Stimulated activated CD4-positive, alpha-beta T cell treated with anti-CD3 and anti-CD28 coated beads, Interleukin-1b, Interleukin-23, amount 100 ng/mL, for 24 hours (primary cell): ENCODE measurements at places on chromosomes 7 and 10.

DNA sequence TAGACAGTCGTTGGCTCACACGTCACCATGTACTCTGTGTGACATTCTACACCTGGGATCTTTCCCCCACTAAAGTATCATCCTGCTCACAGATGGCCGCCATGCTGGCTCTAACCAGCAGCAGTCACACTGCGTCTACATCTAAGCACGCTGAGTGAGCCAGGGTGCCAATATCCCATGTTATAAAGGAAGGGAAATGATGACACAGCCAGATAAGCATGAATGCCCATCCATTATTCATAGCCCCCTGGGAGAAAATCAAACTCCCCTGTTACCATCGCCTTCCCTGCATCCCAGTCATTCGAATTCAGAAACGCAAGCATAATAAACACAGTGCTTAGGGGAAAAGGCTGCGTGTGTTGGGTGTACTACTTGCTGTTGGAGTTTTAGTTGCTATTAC, 698.2 kb upstream of the AUTS2 start:
- no peak for DNase-seq

DNA sequence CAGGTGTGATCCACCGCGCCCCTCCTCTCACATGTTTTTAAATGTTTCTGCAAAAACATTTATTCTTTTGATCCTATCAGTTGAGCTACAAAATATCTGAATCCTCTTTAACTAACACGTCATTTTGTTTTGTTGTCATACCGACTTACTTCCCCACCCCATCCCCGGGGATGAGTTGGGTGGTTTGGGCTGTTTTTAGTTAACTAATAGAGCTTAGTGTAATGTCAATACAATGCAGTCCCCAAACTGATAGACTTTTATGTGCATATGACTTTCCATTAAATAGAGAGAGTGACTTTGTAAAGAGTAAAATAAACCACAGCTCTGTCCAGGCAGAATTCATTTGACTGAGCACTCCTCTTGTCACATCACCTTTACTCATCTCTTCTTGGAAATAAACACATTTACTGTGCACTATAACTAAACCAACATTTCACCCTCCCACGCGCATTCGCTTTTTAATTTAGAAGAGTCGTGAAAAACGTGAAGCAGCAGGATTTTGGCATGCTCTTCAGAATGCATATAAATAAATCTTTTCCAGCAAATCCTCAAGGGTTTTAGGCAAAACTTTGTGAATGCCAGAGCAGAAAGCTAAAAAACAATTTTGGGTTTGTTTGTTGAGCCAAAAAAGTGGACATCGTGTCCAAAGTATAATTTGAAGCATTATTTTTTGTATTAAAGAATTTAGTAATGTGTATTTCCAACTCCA, 187.4 kb upstream of the MGMT start:
- no peak for DNase-seq

DNA sequence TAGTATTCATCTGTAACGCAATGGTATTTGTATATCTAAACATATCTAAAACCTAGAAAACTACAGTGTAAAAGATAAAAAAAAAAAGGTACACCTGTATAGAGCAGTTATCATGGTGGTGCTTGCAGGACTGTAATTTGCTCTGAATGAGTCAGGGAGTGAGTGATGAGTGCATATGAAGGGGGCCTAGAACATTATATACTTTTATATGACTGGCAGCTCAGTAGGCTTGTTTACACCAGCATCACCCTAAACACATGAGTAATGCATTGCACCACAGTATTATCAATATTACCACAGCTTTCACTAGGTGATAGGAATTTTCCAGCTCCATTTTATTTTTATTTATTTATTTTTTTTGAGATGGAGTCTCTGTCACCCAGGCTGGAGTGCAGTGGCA, 40.8 kb downstream of the TRIM24 start:
- no peak for DNase-seq

GRCh38 chr10:3002304-3002703, 65.0 kb upstream of the PFKP start:
- DNase-seq: no peak

- DNase-seq: peak; percentile 1
Observed at GRCh38 chr10:34815185-34816084, at the start of gene PARD3. PARD3 (minus strand) TSS chr10:34815296; CDS start chr10:34814995, 301 bp downstream.

- no peak for DNase-seq
Observed at GRCh38 chr7:1678571-1679325, 8.7 kb downstream of the ELFN1 start.

DNA sequence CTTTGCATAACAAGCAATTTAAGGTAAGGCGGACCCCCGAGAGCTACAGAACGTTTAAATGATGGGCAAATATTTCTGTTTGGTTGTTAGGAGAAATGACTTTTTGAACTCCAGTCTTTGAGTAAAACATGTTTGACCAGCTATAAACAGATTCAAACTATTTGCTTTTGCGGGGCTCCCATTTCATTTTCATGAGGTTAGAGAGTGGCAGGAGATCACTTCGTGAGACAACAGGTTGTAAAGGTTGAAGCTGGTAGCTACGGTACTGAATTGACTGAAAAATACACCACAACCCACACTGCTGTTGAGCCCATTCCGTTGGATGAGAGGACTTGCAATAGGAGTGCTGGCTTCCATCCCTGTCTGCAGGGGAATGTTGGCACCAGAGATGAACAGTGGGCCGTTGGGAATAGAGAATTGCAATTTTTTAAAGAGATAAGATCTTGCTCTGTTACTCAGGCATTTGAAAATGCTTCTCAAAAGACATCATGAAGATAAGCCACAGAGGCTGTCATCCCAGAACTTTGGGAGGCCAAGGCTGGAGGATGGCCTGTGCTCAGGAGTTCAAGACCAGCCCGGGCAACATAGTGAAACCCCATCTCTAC, 65.7 kb upstream of the CARD11 start:
- DNase-seq: no peak

DNA sequence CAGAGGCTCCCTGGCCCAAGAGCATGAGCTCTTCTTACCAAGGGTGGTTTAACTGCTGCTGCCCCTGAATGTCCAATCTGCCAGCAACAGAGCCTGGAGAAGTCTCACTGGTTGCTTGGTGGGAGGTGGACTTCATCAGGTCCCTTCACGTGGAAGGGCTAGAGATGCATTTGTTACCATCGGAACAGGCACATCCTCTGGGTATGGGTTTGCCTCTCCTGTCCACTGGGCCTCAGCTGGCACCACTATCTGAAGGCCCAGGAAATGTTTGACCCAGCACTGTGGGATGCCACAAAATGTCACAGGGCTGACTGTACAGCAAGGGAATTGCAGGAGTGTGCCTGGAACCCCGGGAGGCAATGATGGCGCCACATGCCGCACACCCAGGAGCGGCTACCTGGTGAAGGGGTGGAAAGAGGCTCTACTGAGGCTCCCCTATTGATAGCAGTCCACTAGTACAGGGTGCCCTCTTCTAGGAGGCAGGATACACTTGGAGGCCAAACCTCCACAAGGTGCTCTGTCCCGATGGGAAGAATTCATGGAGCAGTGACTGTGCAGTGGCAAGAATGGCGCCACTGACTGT, 603.1 kb upstream of the MGMT start:
- DNase-seq: no peak

DNA sequence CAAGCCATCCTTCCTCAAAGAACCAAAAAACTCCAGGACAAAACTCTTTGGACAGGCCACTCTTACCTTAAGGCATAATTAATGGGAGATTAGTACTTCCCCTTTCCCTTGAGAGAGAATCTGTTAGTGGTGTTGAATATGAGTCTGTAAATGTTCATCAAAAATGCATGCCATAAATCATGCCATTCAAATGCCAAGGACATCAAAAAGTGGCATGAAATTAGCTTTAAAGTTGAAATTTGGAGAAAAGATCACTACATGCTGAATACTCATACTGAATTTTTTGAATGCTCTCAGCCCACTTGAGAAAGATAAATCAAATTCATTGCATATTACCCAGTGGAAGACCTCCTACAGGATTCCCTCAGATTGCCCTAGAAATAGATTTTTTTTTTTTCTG, 6.7 kb downstream of the NRCAM start:
- DNase-seq: no peak

- no peak for DNase-seq
Observed at GRCh38 chr7:1076184-1077072, 11.5 kb upstream of the GPER1 start.

GRCh38 chr7:11605749-11606148, 226.2 kb downstream of the THSD7A start:
- no peak for DNase-seq

GRCh38 chr10:33125111-33125510, 167.1 kb upstream of the ITGB1 start:
- no peak for DNase-seq

- no peak for DNase-seq
Observed at GRCh38 chr7:16616122-16616521, 29.4 kb downstream of the ANKMY2 start.

DNA sequence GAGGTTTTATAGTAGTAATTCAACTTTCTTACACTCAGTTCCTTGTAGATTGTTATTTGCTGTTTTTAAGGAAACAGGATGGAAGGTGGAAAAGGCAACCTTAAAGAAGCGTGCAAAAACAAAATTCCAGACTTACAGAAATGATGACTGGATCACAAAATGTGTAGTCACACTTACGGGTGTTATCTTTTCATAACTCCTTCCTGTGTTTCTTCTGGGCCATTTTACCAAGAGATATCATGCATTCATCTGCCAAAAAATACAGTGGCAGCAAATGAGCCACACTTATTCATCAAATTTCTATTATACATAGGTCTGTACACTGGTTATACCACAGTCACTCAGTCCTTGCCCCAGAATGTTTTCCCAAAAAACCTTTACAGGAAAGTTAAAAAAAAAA, 94.3 kb upstream of the IL6 start:
- DNase-seq: no peak

DNA sequence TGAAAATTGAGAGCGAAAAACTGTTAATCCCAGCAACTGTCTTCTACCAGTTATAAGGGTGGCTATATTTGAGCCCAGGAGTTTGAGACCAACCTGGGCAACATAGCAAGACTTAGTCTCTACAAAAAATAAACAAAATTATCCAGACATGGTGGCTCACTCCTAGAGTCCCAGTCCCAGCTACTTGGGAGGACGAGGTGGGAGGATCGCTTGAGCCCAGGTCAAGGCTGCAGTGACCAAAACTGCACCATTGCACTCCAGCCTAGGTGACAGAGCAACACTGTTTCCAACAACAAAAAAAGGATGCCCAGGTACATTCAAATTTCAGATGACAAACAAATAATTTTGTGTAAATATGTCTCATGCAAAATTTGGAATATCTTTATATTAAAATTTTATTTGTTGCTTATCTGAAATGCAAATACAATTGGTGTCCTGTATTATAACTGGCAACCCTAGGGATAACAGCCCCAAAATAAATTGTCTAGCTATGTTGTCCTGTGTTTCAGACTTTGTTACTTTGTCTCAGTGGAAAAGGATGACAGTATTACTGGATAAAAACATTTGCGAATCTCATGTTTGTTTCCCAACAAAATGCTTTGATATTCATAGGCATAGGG, 26.7 kb downstream of the FAM171A1 start:
- no peak for DNase-seq

DNA sequence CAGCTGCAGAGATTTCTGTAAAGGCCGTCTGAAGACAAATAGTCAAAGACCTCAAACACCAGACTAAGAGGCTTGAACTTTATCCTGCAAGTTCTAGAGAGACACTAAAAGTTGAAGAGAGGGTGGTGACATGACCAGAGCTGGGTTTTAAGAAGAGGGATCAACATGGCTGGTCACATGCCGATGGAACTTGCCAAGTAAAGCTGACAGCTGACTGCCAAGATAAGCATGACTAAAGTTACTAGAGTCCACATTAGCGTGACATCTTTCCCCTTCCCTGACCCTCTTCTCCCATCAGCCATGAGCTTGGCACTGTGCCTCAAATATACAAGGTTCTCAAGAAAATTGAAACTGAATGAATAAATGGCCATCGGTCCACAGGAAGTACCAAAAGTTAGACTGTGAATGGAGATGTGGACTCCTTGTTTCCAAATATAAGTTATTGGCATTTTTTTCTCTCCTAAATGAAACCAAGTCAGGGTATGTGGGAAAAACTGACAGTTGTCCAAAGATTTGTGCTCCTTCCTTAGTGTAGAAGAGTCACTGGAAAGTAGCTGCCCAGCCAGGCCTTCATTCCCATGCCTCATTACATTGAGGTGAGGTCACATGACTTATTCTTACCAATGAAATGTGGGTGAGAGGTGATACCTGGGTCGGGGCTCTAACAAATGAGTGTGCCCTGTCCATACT, 24.5 kb downstream of the XPNPEP1 start:
- DNase-seq: no peak

GRCh38 chr7:68963552-68963951, 634.7 kb upstream of the AUTS2 start:
- no peak for DNase-seq

DNA sequence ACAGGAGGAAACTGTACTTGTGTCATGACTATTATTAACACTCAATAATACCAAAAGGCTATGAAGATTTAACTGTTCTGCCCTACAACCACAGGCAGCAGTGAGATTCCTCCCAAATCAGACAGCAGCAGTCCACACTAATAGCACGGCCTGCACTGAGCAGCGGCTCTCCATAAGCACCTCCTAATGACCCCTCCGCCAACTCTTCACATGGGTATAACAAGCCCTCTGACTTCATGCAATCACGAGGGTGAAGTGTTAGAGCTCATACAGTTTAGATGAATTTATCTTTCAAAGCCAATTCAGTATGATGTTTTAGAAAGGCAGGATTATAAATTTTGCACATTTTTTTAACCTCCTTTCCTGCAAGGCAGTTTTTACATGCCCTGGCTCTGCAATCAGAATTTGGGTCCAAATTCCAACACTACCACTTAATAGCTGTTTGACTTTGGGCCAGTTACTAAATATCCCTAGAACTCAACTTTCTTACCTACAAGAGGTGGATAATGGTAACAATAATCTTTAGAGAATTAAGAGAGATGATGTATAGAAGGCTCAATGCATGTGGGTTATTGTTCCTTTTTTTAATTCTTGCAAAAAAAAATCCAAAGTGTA, 617.1 kb downstream of the KCNMA1 start:
- no peak for DNase-seq

DNA sequence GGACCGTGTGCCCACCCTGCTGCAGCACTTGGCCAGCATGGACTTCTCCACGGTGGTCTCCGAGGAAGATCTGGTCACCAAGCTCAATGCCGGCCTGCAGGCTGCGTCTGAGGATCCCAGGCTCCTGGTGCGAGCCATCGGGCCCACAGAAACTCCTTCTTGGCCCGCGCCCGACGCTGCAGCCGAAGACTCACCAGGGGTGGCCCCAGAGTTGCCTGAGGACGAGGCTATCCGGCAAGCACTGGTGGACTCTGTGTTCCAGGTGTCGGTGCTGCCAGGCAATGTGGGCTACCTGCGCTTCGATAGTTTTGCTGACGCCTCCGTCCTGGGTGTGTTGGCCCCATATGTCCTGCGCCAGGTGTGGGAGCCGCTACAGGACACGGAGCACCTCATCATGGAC, 1.4 kb downstream of the RBP3 start:
- DNase-seq: no peak

DNA sequence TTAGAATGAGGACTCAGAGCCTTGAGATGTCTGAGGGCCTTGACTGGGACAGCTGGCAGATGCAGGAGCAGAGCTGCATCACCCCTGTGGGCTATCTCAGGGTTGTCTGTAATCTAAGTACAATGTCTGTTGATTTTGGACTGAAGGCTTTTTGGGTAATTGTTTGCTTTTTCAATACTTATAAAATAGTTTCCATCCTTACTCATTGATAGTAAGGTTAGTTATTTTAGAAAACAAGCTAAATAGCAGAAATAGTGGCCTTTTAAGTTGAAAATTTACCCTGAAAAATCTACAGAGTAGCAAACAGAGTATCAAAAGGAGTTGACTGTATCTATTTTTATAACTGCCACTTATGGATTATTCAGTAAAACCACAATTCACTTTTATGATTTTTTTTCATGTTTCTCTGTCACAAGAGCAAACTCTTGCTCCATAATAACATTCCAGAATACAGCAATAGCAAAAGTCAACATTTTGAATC, 179.7 kb downstream of the CFTR start:
- DNase-seq: no peak
